ENCODE measurements at places on chromosomes 12 and 14.

DNA sequence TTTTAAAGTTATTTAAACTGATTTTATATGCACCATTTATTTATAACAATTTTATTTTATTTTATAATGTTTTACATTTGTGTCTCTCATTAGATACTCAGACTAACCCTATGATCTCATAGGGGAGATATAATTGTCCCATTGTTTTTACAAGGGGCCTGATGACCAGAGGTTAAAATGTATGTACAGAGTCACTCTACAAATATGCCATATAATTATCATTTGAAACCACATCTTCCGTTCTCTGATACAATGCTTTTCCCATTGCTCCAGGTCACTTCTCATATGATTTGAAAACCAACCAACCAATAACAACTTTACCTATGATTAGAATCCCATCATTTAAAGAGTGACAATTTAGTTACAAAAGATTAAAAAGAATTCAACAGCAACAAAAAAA is 137.8 kb downstream of the GPHN start:
- no peak for DNase-seq

GRCh38 chr12:28800129-28800528 is 348.9 kb upstream of the FAR2 start:
- DNase-seq, result no peak

GRCh38 chr12:34397591-34398365 is 375.5 kb downstream of the ALG10 start:
- DNase-seq, result peak; percentile 7

GRCh38 chr14:105897725-105898113 is 371.3 kb downstream of the TMEM121 start:
- no peak for DNase-seq

GRCh38 chr12:40149673-40150260 is 43.9 kb upstream of the SLC2A13 start:
- DNase-seq, result no peak

GRCh38 chr14:101900253-101900652 is 64.1 kb upstream of the DYNC1H1 start:
- DNase-seq, result no peak

DNA sequence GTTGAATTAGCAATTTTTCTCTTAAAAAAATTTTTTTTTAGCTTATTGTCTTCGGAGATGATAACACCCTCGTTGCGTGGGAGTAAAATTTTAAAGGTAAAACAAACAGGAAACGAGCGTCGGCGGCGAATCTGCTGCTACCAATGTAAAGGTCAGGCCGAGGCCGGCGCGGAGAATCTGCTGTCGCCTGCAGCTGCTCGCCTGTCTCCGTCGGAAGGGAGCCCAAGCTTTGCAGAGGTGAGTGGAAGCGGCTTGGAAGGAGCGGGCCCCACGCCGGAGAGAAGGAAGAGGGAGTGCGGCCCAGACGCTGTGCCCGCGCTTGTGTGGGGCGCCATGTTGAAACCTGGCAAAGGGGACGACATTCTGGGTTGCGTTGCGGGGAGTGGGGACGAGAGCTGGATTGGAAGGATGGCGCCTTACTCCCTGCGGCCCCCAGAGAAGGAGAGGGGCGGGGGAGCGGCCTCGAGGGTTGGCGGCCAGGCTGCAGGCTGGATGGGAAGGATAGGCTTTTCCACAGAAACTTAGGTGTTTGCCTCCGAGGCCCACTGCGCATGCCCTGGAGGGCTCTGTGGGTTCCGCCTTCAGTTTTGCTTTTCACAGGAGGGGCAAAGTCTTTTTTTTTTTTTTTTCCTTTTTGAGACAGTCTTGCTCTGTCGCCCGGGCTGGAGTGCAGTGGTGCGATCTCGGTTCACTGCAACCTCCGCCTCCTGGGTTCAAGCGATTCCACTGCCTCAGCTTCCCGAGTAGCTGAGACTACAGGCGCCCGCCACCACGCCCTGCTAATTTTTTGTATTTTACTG is at the start of gene SNRNP35:
Gene SNRNP35, plus strand, starts transcription at position 160 of the 800 bp plus-strand sequence. CDS start 7,402 bp downstream, outside the sequence.
- DNase-seq, result peak; percentile 87

DNA sequence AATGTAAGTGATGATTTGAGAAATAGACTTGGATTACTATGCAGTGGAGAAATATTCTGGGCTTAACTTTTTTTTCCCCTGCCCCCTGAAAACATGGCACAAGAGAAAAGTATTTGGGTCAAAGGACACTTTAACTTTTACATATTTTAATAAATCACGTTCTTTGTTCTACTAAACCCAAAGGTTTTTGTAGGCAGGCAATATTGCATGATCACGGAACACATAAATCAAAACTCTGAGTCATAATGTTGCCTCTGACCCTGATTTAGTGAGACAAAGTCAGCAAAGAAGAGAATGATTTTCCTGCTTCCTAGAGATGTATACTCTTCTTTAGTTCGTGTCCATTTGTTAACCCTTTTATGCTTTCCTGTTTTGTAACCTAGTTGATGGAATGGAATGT is 38.0 kb downstream of the ABCD2 start:
- no peak for DNase-seq

GRCh38 chr12:120836114-120836684 is 68.0 kb downstream of the SPPL3 start:
- DNase-seq, result no peak

GRCh38 chr14:24071144-24071697 is at the start of gene CPNE6:
Gene CPNE6 (plus strand): TSS chr14:24071562. CDS start chr14:24072937, 1,375 bp downstream.
- peak; percentile 73 for DNase-seq

GRCh38 chr12:93723568-93723930 is 46.4 kb downstream of the CRADD start:
- no peak for DNase-seq

GRCh38 chr14:104150136-104151025 is 12.0 kb downstream of the KIF26A start:
- DNase-seq, result no peak
